ENCODE measurements at places on chromosomes 2 and 18. TPM values are rescaled to one million over a fixed set of nuclear protein-coding genes. Genes with fewer than 3 reads are reported as not detected.

ANKRD30B gene
- total RNA-seq = not detected

SNORC gene
- total RNA-seq = 0.96 TPM

GNAL gene
- total RNA-seq = 4.3 TPM

LAMA1 gene
- 1.4 TPM for total RNA-seq

DNA sequence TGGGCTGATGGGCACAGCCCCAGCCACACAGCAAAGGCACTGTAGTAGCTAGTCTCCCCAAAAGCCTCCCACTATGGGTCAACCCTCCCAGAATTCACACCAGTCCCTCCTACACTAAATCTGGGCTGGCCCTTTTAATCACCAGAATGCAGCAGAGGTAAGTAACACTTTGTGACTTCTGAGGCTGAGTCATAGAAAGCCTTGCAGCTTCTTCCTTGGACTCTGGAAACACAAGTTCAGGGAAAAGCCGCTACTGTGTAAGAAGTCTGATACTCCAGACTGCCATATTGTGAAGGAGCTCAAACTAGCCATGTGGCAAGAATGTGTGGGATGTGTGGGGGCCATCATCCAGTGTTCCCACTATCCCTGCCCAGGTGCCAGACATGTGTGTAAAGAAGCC lies 19.0 kb upstream of the SIX2 start:
- no peak overlapping the region for H3K27ac ChIP-seq
- H3K4me1 ChIP-seq = no peaks in the 10 kb centered on the region
